ENCODE measurements at places on chromosomes 11 and 22.

- no peak overlapping the region for H3K4me3 ChIP-seq
- H3K4me1 ChIP-seq = peaks cover 4% of the 10 kb centered on the region
- H3K27me3 ChIP-seq = peaks cover 4% of the 10 kb centered on the region
- no peak for DNase-seq
- no peaks in the 10 kb centered on the region for H3K36me3 ChIP-seq
- no peak overlapping the region for H3K27ac ChIP-seq
Measured at GRCh38 chr11:118622376-118623268, 15.2 kb downstream of the PHLDB1 start.

DNA sequence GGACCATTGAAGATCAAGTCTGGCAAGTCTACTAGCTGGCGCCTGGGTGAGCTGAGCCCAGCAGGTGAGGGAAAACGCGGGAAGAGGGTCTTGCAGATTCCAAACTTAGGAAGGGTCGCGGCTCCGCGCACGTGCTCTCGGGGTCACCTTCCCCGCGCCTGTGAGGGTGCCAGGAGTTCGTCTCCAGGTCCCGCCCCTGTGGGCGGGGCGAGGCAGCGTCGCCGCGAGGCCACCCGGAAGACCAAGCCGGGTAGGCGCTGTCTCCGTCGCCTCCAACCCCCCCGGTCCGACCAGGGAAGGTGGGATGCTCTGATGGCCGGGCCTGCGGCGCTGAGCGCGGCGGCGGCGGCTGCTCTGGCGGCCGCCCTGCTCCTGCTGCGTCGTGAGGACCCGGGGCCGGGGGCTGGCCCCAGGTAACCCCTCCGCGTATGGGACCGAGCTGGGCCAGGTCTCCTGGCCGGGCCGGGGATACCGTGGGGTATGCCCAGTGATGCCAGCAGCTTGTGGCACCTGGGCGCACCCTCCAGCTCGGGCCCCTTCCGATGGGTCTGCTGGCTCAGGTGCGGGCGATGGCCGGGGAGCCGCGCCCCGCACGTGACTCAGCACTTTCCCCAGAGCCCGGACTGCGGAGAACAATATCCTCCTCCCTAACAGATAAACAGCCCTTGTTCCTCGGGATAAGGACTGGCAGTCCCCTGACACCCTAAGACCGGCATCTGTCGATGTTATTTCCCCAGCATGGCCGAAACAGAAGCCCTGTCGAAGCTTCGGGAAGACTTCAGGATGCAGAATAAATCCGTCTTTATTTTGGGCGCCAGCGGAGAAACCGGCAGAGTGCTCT lies at the start of gene HTATIP2:
Gene HTATIP2, plus strand, starts transcription at position 215 of the 841 bp plus-strand sequence. Its CDS starts 524 bp downstream, at position 739.
- peak; percentile 59 for DNase-seq
- no peaks in the 10 kb centered on the region for H3K36me3 ChIP-seq
- H3K27ac ChIP-seq = peak within 1 kb of the TSS; percentile 77

- H3K4me1 ChIP-seq = no peaks in the 10 kb centered on the region
- H3K4me3 ChIP-seq = no peak overlapping the region
- no peaks in the 10 kb centered on the region for H3K27me3 ChIP-seq
- no peak for DNase-seq
Measured at GRCh38 chr22:19043121-19044085, 78.8 kb downstream of the DGCR2 start.

DNA sequence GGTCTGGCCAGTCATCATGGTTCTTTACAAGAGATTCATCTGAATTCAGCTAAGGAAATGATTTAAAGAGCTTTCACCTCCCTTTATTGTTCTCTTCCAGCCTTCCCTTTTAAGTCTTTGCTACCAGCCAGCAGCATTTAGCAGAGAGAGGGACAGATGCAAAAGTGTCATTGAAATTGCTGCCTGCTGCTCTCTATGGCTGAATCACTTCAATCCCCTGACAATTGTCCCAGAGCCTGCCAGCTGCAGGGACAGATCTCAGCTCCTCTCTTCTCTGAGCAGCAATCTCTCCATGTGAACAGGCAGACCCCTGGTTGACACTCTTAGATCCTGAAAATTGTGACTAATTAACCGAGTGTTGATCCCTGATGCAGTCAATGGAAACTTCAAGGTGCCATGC lies 816.9 kb upstream of the CCDC90B start:
- H3K27ac ChIP-seq = no peak overlapping the region
- no peak overlapping the region for H3K4me3 ChIP-seq
- no peak for DNase-seq
- no peaks in the 10 kb centered on the region for H3K27me3 ChIP-seq
- H3K4me1 ChIP-seq = no peaks in the 10 kb centered on the region

DNA sequence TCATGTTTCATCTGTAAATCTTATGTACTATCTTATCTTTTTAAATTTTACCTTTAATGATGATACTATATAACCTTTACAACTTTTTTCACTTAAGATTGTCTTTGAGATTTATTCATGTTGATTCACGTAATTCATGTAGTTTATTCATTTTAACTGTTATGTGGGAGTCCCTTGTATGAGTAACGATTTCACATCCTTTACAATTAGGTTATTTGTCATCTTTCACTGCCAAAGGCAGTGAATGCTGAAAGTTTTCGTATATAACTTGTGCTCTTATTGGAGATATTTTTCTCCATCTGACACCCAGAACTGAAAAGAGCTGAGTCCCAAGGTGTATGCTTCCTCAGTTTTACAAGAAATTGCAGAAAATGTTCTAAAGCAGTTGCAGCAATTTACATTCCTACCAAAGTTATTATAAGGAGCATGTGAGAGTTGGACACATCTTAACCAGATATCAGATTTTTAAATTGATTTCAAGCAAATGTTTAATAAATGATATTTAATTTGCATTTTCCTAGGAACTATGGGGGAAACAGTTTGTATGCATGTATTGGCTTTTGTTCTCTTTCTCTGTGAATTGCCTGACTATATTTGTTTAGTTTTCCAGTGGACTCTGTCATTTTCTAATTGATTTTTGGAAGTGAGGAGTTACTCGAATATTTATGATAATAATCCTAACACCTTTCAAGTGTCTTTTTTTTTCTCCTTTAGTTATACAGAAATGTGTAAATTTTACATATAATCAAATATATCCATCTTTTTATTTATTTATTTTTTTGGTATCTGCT lies 6.4 kb downstream of the ARL14EP start:
- no peak for DNase-seq
- peaks cover 22% of the 10 kb centered on the region for H3K4me1 ChIP-seq
- no peaks in the 10 kb centered on the region for H3K27me3 ChIP-seq
- no peak overlapping the region for H3K4me3 ChIP-seq
- peaks cover 21% of the 10 kb centered on the region for H3K36me3 ChIP-seq

GRCh38 chr22:40797427-40797826 lies 21.7 kb downstream of the SLC25A17 start:
- H3K4me3 ChIP-seq = no peak overlapping the region
- H3K27me3 ChIP-seq = no peaks in the 10 kb centered on the region
- peaks cover 12% of the 10 kb centered on the region for H3K36me3 ChIP-seq
- no peak overlapping the region for H3K27ac ChIP-seq

DNA sequence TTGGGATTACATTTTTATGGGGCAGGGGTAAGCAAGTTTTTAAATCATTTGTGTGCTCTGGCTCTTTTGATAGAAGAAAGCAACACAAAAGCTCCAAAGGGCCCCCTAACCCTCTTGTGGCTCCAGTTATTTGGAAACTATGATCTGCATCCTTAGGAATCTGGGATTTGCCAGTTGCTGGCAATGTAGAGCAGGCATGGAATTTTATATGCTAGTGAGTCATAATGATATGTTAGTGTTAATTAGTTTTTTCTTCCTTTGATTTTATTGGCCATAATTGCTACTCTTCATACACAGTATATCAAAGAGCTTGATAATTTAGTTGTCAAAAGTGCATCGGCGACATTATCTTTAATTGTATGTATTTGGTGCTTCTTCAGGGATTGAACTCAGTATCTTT lies 10.1 kb downstream of the RAG1 start:
- H3K4me3 ChIP-seq = no peak overlapping the region
- no peak overlapping the region for H3K27ac ChIP-seq
- H3K27me3 ChIP-seq = no peaks in the 10 kb centered on the region
- H3K4me1 ChIP-seq = no peaks in the 10 kb centered on the region
- DNase-seq = no peak

- H3K27ac ChIP-seq = no peak overlapping the region
- H3K27me3 ChIP-seq = no peaks in the 10 kb centered on the region
- peaks cover 4% of the 10 kb centered on the region for H3K4me1 ChIP-seq
- no peak for DNase-seq
Measured at GRCh38 chr11:118287006-118287405, 17.5 kb upstream of the CD3E start.

DNA sequence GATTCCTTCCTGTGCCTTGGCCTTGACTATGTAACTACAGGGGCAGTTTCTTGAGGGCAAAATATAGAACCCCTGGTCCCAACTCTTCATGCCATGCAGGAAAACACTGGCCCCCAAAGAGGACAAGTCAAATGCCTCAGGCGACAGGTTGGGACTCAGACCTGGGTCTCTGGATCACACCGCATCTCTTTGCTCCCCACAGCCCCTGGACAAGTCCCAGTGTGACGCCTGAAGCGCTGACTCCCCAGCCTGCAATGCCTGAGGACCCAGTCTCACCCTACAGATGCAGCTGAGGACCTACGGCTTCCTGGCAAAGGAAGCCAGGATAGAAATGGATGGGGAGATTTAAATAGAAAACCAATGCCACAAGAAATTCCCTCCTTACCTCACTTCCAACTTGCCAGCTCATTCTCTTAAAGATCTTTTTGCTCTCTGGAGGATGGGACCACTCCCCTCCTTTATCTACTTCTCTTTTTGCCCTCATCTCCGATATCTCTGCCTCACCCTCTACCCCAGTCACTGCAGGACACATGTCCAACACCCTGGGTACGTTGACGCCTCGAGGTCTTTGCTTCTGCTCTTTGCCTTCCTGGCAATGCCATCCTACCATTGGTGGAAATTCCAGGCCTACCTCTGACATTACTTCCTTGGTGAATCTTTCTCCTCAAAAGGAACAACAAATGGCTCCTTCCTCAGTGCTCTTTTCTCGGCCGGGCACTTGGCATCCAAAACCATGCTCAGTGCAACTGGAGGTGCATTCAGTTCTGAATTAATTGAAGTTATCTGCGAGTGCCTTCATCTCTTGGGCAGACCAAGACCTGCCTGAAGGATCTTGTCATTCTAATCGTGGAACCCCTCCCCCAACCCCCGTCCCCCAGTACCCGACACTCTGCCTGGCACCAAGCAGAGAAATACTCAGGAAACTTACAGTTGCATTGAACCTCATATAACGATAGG lies 2.0 kb upstream of the PRDM11 start:
- no peak for DNase-seq
- no peaks in the 10 kb centered on the region for H3K27me3 ChIP-seq
- peaks cover 13% of the 10 kb centered on the region for H3K4me1 ChIP-seq
